ENCODE measurements at places on chromosomes 6 and 20.
A peak's percentile ranks its signal among the peaks of the same experiment; 100 is the strongest.

- no peak for DNase-seq
Measured at GRCh38 chr6:17589406-17590096, 10.6 kb upstream of the FAM8A1 start.

DNA sequence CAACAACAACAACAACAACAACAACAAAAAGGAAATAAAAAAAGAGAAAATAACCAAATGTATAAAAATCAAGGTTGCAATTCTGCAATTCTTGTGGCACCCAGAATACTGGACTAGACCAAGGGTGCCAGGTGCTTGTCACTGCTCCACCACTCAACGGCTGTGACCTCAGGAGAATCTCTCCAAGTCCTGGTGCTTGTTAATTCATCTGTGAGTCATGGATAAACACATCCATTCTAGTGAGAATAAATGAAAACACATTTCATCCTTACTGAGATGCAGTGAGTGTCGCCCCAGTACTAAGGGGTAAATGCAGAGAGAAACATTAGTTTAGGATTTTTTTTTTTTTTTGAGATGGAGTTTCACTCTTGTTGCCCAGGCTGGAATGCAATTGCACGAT, 32.0 kb downstream of the HLA-C start:
- no peak for DNase-seq

- no peak for DNase-seq
Measured at GRCh38 chr6:53107091-53107490, 41.5 kb downstream of the GCM1 start.

GRCh38 chr6:43628393-43629103, 516 bp downstream of the GTPBP2 start:
- peak; percentile 73 for DNase-seq

DNA sequence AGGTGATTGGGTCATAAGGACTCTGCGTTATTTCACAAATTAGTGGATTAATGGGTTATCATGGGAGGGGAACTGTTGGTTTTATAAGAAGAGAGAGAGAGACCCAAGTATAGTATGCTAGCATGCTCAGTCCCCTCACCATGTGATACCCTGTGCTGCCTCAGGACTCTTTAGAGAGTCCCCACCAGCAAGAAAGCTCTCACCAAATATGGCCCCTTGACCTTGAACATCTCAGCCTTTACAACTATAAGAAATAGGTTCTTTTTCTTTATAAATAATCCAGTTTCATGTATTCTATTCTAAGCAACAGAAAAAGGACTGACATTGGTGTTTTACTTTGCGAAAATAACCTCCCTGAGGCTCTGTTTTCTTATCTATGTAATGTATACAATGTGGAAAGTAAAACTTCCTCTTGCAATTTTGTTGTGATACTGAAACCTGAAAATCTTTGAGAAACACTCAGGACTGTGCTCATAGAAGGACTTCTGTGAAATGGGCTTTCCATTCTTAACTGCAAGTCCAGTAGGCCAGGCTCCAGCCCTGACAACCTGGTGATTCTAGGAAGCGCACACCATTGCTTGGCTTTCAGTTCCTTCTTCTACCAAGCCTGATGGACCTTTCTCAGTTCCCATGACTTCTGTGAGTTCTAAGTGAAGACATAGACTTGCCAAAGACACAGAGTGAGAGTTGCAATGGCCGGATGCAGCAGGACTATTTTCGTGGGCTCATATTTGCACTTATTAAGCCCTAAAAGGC, 21.9 kb downstream of the SIRPD start:
- no peak for DNase-seq

- no peak for DNase-seq
Measured at GRCh38 chr6:52271852-52272460, 12.6 kb downstream of the MCM3 start.

- DNase-seq = no peak
Measured at GRCh38 chr6:156949376-156949775, 172.2 kb downstream of the ARID1B start.

DNA sequence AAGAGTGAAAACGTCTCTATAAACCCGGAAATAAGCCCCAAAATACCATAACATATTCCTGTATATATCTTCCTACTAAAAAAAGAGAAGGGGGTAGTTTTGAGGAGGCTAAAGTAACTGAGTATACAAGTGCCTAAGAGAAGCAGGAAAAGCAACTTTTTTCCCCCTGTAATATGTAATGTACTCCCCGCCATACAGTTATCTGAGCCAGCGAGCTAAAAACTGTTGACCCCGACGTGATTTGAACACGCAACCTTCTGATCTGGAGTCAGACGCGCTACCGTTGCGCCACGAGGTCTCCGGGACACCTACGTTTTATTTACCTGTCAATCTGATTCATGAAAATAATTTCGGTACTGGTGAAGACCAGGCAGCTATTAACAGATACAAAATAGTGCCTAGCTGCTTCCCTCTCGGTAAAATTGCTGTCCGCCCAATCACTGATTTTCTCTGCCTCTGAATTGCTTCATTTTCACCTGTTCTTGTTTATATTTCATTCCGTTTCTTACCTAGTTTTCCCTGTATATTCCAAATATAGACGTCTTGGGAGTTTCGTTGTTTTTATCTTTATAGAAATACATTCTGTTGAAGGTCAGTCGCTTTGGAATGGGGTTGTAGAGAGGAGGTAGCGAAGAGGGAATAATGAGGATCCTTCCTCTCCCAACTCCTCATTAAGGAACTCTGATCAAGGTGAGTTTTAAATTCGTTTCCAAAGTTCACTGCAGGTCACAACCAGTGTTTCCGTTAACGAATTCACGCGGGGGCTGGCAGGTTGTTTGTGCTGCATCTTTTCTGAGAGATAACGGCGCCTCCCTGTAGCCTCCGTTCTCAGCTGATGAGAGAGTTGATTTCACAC, 33.6 kb upstream of the BTN3A2 start:
- peak; percentile 75 for DNase-seq

DNA sequence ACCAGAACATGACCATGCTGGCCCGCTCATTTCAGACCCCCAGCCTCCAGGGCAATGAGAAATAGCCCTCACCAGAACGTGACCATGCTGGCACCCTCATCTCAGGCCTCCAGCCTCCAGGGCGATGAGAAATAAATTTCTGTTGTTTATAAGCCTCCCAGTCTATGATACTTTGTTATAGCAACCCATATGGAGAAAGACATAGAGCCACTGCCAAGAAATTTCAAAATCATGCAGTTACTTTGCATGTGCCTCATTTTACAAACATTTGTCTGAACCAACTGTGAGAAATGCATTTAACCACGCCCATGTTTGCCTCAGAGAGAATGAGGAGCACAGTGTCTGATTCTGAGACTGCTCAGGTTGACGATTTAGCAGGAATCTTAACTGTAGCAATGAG, 15.5 kb downstream of the CYP39A1 start:
- DNase-seq = no peak

- no peak for DNase-seq
Measured at GRCh38 chr20:63268256-63268655, 4.4 kb upstream of the ARFGAP1 start.

- DNase-seq = peak; percentile 47
Measured at GRCh38 chr20:63740627-63741353, 1.2 kb downstream of the SLC2A4RG start.

DNA sequence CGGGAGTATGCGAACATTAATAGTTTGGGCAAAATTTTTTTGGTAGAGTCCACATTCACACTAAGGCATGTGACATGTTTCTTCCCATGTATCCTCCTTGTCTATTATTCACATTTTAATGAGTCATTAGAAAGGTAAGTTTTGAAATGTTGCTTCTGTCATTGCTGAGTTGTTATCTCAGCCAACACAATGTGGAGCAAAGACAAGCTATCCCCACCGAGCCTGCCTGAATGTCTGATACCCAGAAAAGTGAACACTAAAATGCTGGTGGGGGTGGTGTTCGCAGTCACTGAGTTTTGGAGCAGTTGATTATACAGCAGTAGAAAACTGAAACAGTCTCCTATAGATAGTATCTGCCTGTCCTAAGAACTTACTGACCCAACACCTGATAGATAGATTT, 68.3 kb upstream of the ASF1A start:
- no peak for DNase-seq

GRCh38 chr20:4052139-4052480, 36.8 kb upstream of the RNF24 start:
- no peak for DNase-seq

- DNase-seq = peak; percentile 63
Measured at GRCh38 chr20:53981752-53982437, 88.5 kb downstream of the BCAS1 start.

- no peak for DNase-seq
Measured at GRCh38 chr6:127893541-127893940, 7.3 kb downstream of the THEMIS start.

DNA sequence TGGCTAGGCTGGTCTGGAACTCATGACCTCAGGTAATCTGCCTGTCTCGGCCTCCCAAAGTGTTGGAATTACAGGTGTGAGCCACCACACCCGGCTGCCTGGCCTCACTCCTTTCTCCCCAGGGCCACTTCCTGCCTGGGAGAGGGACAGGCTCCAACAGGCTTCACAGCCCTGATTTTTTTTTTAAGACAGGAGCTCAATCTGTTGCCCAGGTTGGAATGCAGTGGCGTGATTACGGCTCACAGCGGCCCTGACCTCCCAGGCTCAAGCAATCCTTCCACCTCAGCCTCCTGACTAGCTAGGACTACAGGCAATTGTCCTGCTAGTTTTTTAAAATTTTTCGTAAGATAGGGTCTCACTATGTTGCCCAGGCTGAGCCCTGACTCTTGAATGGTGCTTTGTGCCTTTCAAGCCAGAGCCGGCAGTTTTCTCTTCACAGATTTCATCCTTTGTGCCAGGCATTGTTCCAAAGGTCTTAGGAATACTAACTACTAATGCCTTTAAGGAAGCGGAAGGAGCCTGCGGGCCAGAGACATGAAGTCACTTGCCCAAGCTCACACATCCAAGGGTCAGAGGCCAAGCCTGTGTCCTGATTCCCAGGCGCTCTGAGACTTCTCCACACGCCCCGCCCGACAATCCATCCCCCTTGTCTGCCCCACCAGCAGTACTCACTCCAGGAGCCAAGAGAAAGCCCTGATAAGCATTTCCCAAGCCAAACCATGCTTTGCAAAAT, 19.2 kb downstream of the CAPN11 start:
- no peak for DNase-seq

GRCh38 chr6:11318835-11319813, 86.7 kb upstream of the NEDD9 start:
- no peak for DNase-seq

- no peak for DNase-seq
Measured at GRCh38 chr6:1950631-1951030, 294.8 kb downstream of the GMDS start.

- DNase-seq = no peak
Measured at GRCh38 chr6:1667012-1667804, 57.5 kb downstream of the FOXC1 start.

- no peak for DNase-seq
Measured at GRCh38 chr6:129695373-129696027, 14.5 kb downstream of the ARHGAP18 start.

GRCh38 chr20:50309280-50309763, 118.7 kb downstream of the CEBPB start:
- DNase-seq = no peak

DNA sequence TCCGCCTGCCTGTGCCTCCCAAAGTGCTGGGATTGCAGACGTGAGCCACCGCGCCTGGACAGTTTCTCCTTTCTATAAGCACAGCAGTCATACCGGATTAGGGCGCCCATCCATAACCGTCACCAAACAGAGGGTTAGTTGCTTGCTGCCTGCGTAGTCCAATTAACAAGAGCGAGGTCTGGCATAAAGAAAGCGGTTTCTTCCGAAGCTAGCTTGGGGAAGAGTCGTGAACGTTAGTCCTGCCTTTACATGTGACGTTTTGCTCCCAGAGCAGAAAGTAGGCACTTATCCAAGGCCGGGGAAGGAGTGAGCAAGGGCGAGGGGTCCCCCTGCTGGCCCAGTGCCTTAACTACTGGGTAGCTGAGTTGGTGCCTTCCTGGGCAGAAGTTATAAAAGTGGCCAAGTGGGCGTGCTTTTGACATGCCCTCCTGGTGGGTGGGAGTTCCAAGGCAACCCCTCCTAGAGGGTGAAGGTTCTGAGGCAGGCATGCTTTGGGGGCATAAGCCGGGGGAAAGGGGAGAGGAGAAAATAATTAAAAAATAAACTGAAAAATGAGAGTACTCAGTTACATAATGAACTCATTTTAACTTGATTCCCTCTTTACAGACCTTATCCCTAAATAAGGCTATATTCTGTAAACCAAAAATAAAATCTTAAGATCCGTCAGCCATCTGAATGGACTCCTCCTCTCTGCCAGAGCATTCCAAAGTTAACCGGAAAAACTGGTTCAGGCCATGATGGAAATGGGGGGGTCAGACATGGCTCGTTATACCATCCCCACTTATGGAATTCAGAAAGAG, 88.0 kb downstream of the FAM217A start:
- DNase-seq = peak; percentile 86

- no peak for DNase-seq
Measured at GRCh38 chr6:14814016-14814415, 431.9 kb upstream of the JARID2 start.

GRCh38 chr6:69164564-69165229, 529.6 kb downstream of the ADGRB3 start:
- DNase-seq = no peak

DNA sequence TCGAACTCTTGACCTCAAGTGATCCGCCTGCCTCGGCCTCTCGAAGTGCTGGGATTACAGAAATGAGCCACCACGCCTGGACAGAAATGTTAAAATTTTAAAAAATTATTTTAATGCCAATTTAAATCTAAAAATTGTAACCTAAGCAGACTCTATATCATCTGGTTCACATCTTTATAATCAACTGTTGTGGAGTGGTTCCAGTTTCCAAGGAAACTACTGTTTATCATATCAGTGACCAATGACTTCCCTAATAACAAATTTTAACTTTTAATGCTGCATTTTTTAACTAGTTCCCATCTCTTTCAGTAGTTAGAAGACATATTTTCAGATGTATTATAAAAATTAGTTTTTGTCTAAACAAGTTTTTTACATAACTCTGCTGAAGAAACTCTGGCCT, 5.2 kb upstream of the BTN3A2 start:
- no peak for DNase-seq

DNA sequence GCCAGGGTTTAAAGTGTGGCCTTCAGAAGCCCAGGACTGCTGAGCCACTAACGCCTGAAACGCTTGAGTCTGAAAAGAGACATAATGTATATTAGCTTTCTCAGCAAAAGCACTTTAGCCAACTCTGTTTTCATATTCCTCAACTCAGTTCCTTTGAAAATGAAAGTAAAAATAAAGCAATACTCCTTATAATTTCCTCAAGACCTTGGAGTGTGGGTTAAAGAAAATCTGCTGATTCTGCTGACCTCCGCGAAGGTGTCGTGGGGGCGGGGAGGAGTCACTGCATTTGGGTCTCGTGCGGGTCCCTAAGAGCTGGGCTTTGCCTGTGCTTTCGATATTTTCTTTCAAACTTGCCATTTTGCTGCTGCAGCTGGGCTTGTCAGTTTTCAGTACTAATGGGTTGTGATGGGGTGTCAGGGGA, 142.2 kb upstream of the ARID1B start:
- no peak for DNase-seq

DNA sequence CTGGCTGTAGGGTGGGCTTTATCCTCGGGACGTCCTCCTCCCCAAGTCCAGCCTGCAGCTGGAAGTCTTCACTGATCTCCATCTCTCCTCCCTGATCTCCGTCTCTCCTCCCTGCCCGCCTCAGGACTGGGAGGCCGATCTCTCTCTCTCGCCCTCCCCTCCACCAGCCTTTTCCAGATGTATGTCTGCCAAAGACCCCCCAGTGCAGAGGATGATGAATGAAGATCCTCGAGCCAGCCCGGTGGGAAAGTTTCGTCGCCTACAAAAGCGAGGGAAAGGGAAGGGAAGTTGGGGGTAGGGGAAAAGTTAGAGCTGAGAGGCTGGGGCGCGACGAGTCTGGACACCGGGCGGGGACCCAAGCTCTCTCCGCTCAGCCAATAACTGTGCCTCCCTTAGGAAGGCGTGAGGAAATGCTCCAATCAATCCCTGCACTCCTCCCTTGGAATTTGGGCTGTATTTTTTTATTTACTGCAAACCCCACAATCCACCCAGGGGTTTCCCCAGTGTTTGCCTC, 595 bp upstream of the SRF start:
- no peak for DNase-seq
